Naive thymus-derived CD4-positive, alpha-beta T cell (primary cell): ENCODE measurements at places on chromosomes 16 and 17. TPM values are rescaled to one million over a fixed set of nuclear protein-coding genes. Genes with fewer than 3 reads are reported as not detected.
A peak's percentile ranks its signal among the peaks of the same experiment; 100 is the strongest.

DNA sequence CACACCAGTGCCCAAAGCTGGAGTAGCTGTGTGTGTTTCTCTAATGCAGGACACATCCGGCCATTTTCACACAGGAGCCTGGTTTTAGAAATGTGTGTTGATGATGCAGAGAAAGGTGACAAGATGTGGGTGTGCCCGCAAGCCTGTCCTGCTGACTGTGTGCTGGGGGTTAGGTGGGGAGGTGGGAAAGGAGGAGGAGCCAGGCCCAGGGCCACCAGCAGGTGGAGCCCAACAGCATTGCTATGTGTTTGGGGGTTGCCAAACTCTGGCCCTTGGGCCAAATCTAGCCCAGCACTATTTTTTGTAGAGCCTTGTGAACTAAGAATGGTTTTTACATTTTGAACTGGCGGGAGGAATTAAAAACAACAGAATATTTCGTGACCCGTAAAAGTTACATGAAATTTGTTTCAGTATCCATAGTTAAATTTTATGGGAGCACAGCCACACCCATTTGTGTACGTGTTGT, 61.7 kb upstream of the LGALS9 start:
- no peak for DNase-seq

- no peak for DNase-seq
These were observed 772 bp downstream of the PRSS53 start for GRCh38 chr16:31087971-31088370.

DNA sequence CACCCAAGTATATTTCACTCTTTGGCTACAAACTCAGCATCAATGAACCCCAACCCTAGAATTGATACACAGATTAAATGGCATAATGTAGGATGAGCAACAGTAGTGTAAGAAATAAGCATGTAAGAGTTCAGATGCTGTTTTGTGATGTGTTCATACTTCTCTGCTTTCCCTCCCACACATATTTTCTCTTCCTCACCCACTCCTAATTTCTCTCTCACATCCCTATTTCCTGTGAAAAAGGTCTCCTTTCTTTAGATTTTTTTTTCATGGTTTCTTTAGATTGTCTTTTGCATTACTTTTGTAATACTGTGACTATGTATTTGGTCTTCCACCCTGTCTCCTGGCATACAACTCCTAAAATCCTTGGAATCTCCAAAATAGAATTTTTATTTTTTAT, 21.7 kb downstream of the CREBBP start:
- DNase-seq = no peak

GRCh38 chr16:11029948-11030347, 85.6 kb downstream of the CLEC16A start:
- no peak for DNase-seq

DNA sequence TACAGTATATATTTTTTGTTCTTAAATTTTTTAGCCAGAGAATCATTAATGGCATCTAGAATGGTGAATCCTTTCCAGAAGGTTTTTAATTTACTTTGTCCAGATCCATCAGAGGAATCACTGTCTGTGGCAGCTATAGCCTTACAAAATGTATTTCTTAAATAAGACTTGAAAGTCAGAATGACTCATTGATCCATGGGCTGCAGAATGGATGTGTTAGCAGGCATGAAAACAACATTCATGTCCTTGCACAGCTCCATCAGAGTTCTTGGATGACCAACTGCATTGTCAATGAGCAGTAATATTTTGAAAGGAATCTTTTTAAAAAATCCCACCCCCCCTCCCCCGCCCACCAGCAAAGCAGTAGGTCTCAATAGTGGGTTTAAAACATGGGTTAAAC, 51.4 kb downstream of the CACNG1 start:
- no peak for DNase-seq

- no peak for DNase-seq
These were observed 969.7 kb downstream of the CDH11 start for GRCh38 chr16:64151990-64152767.

- DNase-seq = peak; percentile 47
These were observed 3.5 kb downstream of the LIMD2 start for GRCh38 chr17:63696381-63696961.

- no peak for DNase-seq
These were observed 159.9 kb downstream of the HS3ST3A1 start for GRCh38 chr17:13441873-13442272.

DNA sequence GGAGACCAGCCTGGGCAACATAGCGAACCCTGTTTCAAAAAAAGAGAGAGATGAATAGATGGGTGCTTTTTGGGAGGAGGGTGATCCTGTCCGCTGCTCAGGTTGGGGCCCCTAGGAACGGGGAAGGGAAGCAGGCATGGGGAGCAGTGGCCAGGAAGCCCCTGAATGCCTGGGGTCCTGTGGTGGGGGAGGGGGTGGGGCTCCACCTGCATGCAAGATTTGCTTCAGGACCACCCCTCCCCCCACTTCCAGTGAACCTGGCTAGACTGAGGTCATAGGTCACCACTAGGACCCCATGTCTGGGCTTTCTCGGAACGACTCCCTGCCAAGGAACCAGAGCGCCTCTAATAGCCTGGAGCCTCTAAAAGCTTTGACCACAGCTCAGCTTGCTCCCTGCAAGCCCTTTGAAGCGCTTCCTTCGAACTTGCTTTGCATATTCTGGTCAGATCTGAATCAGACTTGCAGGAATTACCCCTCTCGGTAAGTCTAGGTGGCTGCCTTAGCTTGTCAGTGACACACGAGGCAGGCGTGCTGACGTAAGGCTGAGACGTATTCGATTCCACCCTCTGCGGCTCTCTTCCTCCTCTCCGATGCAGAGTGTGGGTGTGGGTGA, 3.7 kb downstream of the SOCS3 start:
- DNase-seq = peak; percentile 93

- DNase-seq = no peak
These were observed 23.4 kb upstream of the CBFA2T3 start for GRCh38 chr16:89000207-89000959.

DNA sequence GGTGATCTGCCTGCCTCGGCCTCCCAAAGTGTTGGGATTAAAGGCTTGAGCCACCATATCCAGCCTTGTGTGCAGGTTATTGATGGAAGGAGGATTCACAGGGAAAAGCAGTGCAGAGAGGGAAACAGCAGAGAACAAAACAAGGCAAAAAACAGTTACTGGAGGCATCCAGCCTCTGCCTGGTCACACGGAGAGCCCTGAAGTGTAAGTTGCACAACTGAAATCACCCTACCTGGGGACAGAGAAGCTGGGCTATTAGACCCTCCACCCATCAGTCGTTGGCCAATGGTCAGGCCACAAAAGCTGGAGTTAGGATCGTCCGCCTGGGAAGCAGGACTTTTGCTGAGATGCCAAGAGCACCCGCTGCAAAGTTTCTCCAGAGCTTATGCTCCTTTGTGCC, 57.9 kb upstream of the BCO1 start:
- no peak for DNase-seq

GRCh38 chr16:50308237-50308965, 42.0 kb downstream of the ADCY7 start:
- DNase-seq = no peak

DNA sequence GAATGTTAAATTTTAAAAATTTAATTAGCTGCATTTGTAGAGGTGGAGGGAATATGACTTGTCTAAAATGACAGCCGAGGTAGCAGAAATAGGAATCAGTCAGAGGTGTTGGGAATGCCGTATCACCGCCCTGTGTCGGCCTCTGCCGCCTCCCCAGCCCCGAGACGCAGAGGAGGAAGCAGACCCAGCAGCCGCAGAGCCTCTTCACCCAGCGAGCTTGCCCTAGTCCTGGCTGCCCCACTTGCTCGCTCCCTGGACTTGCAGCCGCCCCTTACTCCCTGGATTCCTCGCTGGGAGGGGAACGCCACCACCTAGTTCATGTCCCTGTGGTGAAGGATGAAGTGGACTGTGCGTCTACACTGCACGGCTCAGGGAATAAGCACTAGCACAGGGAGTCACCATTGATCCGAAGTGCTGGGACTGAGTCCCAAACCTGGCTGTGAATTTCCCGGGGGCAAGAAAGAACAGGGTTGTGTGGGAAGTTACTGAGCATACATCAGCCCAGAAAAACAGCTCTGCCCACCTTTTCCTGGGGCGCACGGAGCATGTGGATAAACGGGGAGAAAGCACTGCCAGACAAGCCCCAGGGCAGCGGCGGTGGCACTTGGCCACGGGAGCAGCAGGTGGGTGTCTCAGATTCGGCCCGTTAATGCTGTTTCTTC, 76.8 kb downstream of the RPTOR start:
- DNase-seq = no peak

DNA sequence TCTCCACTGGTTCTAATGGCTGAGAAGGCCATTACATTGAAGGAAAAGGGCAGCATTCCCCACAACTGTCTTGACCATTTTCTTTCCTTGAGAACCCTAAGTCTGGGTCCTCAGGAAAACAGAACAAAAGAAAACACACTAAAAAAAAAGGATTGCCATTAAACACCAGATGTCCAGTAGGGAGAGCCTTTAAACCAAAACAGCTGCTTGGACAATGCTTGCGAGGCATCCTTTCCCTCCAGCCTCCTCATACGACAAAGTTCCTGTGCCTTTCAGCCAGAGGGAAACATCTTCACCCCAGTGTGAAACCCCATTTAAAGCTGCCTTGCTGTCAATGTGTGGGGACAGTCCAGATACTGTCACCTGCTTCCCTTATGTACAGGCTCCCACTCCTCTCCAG, 74.3 kb downstream of the MMD start:
- DNase-seq = no peak

DNA sequence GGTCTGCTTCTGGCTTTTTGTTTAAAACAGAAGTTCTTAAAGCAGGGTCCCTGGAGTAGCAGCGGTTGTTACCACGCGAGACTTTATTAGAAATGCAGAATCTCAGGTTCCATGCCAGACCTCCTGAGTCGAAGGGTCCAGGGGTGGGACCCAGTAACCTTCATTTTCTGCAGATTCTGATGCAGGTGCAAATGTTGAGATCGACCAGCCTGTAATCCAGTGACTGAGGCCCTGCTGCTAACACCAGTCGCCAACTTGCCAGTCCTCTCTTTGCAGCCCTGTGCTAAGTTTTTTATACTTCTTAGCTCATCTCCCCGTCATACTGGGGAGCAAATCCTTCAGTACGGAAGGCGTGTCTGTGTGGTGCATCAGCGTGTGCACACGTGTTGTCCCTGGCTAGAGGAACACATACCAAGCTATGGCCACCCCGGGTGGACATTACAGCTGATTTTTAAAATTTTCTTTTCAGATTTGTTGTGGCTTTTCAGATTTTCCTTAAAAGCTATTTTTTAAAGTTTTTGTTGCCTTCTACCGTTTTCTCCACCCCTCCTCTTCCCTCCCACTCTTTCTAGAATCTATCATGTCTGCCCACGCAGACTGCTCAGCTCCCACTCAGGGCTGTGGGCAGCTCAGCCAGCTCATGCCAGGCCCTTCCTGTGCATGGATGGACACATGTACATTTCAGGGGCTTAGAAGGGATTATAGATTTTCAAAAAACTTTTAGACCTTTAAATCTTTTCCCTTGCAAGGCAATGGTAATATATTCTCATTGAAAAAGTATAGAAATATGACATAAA, 57.7 kb downstream of the MEAK7 start:
- DNase-seq = no peak

DNA sequence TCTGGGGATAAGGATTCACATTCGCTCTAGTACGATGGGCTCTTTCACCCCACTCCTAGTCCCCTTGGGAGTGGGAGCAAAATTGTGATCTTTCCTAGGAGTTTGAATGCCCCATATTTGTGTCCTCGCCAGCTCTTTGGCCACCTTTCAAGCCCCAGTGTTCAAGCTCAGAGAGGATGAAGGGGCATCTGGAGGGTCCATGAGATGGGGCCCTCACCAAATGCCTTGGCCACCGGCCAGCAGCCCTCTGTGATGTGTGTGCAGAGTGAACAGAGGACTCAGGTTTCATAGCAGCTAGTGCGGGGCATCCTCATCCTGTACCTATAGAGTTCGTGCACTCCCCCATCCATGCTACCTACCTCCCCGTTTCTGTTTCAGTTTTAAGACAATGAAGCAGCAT, 140.6 kb downstream of the RAB11FIP4 start:
- DNase-seq = no peak

GRCh38 chr17:55479903-55480302, 31.3 kb downstream of the SMIM36 start:
- no peak for DNase-seq

GRCh38 chr16:83145297-83145696, 518.5 kb downstream of the CDH13 start:
- no peak for DNase-seq

GRCh38 chr16:2196162-2196980, at the start of gene CASKIN1:
Gene CASKIN1, minus strand, starts transcription at chr16:2196605. Its CDS starts 173 bp downstream, at chr16:2196432.
- DNase-seq = no peak

DNA sequence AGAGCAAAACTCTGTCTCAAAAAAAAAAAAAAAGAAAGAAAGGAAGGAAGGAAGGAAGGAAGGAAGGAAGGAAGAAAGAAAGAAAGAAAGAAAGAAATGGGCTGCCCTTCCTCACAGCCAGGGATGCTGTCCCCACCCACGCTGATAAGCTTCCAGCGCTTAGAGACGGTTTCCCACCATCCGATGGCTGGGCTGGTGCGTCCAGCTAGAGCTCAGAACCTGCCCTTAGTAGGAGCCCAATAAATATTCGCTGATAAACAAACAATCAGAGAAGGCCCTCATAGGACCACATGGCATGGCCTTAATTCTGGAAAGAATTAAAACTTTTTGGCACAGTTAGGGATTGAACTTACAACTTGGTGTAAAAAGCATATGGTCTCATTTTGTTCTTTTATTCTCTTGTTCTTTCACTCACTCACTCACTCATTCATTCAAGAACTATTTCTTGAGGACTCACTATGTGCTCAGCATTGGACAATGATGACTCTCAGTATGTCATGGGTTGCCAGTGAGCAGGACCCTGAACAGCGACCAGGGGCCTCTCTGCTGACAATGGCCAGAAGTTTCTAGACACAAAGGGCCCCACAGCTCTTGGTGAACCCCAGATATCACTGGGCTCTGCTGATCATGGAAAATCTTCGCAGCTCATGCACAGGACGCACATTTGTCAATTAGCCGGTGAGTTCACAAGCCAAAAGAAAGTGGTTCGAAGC, 32.5 kb upstream of the TNRC6C start:
- no peak for DNase-seq

GRCh38 chr16:88375996-88376834, 6.5 kb upstream of the ZNF469 start:
- DNase-seq = no peak

- no peak for DNase-seq
These were observed 47.9 kb downstream of the TOX3 start for GRCh38 chr16:52499060-52499440.

Gene GPR142
- not detected in 2 replicates for total RNA-seq

Gene TBC1D3
- total RNA-seq = not detected in 2 replicates

Gene EEF2K
- 22.7 and 27.9 TPM in 2 replicates for total RNA-seq

Gene METTL23
- 74.0 TPM for total RNA-seq

Gene CIBAR2
- not detected for total RNA-seq

Gene RND2
- total RNA-seq = 0.74 TPM

Gene NPIPB6
- total RNA-seq = 7.3 TPM
